NCI-H2107 (cell line): ENCODE measurements at places on chromosomes 5 and 9.

DNA sequence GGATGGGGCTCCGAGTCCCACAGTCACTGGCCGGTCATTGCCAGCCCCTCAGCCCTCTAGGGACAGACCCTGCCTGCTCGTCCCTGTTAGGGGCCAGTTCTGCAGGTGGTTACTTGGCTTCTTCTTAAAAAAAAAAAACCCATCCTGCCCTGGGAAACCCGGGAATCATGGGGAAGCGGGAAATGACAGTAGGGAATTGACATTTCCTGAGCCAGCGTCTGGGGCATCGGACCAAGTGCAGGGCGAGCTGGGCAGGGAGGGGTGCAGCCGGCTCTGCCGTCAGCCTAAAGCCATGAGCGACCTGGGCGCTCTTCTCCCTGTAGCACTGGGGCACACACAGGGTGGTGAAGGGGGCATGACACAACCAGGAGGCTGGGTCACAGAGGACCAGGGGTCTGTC, 66.6 kb downstream of the RXRA start:
- no peak for DNase-seq

- no peak for DNase-seq
Observed at GRCh38 chr9:125644819-125645507, 62.0 kb downstream of the MAPKAP1 start.

GRCh38 chr9:122364783-122365150, 6.1 kb upstream of the PTGS1 start:
- no peak for DNase-seq

DNA sequence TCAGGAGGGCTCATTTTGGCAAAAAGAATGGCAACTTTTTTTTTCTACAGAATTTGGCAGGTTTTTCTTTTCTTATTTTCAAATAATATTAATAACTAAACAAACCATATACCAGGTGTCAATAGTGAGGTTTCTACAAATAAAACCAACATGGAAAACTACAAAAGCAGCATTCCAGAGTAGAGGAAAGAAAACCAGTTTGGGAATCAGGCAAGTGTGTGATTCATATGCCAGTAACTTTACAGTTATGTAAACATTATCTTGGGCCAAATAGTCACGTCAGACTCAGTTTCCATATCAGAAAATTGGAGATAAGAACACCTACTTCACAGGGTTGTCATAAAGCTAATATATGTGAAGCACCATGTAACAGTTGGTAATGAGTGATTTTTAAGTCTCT, 51.7 kb downstream of the FBXW11 start:
- DNase-seq = no peak

DNA sequence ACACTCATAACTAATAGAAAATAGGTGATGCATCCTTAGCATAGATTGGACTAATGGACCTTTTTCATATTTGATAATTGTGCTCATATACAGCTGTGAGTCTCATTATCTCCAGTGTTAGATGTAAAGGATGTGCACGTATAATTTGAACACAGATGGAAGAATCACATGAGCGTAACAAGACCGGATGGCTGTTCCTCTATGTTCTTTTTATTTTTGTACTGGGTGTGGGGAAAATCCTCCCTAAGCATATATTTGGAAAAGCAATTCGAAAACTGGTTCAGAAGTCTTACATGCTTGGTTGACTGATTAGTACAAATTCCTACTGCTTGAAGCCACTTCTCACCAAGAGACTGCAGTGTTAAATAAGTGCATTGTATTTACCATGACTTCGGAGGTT, 230.2 kb downstream of the AOPEP start:
- no peak for DNase-seq

DNA sequence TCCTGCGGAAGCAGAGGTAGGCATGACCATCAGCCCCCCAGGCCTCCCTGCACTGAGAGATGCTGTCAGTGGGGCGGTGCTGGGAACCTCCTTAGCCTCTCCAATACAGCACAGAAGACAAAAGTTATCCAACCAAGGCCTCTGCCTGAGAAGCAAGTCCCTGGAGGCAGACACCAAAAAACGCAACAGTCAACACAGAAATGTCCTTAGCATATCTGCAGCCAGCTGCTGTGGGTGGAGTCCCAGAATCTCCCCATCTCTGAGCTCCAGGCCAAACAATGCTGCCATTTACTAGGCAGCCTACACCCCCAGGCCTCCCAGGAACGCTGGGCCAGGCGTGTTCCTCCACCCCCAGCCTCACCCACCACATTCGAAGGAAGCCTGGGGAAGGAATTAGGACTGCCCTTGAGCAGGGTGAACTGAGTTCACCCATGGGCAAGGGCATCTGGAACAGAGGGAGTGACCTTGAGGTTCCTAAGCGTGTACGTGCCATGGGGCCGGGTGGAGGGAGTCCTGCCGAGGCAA, 43.7 kb downstream of the STK10 start:
- no peak for DNase-seq

GRCh38 chr9:129866394-129867135, 31.3 kb downstream of the USP20 start:
- DNase-seq = no peak

DNA sequence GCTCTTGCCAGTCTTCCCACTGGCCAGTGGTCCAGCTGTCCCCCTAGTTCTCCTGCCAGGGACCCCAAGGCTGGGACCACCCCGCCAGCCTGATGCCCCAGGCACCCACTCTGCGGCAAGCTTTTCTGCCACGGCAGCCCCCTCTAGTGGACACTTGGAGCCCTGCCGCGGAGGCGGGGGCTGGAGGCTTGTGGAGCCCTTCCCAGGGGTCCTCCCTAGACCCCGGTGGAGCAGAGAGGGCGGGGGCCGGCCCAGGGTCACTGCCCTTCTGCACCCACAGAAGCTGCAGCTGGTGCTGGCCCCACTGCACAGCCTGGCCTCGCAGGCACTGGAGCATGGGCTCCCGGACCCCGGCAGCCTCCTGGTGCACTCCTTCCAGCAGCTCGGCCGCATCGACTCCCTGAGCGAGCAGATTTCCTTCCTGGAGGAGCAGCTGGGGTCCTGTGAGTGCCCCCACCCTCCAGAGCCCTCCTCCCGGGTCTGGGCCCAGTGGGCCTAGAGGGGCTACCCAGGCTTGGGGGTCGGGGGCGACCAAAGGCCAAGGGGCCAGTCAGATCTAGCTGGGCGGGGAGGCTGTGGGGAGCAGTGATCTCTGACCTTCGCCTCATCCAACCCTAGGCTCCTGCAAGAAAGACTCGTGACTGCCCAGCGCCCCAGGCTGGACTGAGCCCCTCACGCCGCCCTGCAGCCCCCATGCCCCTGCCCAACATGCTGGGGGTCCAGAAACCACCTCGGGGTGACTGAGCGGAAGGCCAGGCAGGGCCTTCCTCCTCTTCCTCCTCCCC, 9.1 kb downstream of the EGFL7 start:
- DNase-seq = no peak

DNA sequence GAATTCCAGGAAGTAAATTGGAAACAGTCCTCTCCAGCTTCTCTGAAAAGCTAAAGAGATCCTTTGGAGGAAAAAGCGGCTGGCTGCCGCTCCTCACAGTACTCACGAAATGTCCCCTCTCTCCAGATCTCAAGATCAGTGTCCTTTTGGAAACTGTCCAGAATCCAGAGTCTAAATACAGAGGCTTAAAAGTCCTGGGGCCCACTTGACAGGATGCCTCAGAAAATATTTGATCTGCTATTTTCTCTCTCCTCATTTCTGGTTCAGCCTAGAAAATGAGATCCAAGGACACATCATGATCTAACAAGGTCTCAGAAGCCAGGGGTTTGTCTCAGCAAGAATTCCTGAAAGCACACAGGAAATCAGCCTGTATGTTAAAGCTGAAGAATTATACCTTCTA, 7.2 kb downstream of the C1QTNF2 start:
- DNase-seq = no peak
